ENCODE measurements at places on chromosomes 16 and 17. TPM values are rescaled to one million over a fixed set of nuclear protein-coding genes. Genes with fewer than 3 reads are reported as not detected.

GRCh38 chr16:85673529-85674417 is 15.0 kb downstream of the GINS2 start:
- DNase-seq, result no peak

DNA sequence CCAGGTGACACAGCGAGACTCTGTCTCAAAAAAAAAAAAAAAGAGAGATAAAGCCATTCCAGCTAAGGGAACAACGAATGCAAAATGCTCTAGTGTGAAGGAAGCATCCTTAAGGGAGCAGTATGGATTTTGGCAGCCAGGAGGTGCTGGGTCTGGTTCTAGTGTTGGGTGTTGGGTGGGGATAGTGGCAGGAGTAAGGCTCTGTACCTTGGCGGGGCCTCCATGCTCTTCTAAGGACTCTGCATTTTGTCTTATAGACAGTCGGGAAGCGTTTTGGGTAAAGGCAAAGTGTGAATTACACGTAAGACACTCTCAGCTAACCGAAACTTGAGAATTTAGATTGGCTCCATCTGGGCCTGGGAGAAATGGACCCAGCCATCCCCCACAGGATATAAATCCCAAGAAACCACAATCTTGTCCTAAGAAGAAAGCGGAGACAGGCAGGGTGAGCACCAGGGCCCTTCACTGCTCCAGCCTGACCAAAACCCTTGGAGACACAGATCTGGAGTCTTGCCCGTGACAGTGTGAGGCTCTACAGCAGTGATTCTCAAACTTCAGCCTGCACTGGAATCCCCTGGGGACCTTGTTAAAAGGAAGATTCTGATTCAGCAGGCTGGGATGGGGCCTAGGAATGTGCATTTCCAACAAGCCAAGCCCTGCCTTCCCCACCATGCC is 33.1 kb upstream of the PHB1 start:
- DNase-seq, result no peak

- no peak for DNase-seq
These were observed 394 bp upstream of the CPD start for GRCh38 chr17:30378241-30378824.

DNA sequence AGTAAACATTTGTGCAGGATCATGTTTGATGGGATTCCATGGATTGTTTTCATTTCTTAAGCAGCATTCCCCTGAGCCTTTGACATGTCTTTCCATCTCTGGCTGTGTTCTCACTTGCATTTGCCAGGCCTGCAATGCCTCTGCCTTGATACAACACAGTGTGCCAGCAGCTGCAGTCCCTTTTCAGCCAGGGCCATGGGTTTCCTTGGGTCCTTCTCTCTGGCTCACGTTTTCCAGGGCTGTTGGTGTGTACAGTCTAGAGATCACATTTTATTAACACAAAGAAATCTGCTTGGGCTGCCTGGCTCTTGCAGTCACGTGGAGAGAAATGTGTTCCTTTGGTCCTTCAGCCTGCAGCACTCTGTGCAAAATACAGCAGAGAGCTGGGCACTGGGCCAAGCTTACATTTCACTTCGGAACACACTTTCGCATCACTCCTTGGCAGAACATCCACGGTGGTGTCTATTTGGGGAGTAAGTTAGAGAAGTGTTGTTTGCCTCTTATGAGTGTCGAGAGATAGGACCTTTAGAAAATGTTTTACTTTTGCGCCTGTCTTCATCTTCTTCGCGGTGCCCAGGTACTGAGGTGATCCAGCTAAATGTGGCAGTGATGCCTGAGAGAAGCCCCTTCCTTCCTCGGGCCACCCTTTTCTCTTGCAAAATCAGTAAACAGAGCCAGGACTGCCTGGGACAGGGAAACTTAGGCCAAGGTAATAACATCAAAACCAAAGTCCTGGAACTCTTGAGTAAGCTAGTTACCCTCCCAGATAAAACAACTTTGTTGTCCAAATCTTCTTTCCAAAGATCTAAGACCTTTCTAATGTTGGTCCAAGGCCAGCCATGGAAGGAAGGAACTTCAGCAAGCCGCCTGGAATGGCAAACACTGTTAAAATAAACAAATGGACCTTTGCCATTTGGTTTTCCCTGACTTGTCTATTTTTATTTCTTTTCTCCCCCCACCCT is 20.9 kb downstream of the HLF start:
- peak; percentile 79 for DNase-seq

- no peak for DNase-seq
These were observed 4.6 kb downstream of the IGFBP4 start for GRCh38 chr17:40447806-40448205.

- DNase-seq, result no peak
These were observed 1.5 kb downstream of the CACNA1H start for GRCh38 chr16:1154291-1154886.

DNA sequence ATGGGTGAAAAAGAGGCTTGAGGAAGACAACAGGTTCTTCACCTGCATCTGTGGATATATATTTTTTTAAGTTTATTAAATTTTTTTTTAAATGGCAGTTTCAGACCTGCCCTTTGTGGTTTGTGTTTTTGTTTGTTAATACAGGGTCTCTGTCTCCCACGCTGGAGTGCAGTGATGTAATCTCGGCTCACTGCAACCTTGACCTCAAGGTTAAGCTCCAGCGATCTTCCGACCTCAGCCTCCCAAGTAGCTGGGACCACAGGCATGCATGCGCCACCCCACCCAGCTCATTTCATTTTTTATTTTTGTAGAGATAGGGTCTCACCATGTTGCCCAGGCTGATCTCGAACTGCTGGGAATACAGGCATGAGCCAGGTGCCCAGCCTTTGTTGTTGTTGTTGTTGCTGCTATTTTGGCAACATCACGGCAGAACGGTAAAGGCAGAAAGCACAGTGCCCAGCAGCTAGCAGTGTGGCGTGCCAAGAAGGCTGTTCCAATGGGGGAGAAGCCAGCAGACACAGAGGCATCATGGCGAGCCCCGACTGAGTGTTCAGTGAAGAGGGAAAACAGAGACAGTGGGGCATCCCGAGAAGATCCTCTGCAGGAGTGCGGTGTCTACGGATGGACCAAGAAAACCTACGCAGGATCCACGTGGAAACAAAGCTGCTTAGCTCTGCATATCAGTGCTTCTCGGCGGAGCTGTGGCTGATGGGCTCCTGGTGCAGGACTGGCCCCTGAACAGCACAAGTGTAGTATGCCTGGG is 19.6 kb downstream of the TMC6 start:
- DNase-seq, result no peak

GRCh38 chr17:43898446-43898845 is 8.9 kb downstream of the MPP2 start:
- DNase-seq, result no peak

DNA sequence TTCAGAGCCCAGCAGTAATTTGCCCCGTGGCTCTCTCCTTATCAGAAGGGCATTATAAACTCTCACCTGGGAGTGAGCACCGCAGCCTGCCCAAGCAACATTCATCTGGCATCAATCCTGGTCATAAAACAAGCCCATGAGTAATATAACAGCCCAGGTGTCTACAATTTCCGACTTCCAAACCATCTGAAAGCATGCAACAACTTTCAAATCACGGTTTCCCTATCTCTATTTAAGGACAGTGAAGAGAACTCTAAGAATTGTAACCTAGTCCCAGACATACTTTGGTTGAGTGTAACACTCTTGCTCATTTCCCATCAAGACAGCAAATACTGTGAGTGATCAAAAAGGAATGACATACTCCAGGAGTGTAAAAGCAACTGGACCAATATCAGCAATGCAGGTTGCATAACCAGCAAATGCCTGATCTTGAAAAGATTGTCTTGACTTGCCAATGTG is 487.4 kb upstream of the SOX9 start:
- no peak for DNase-seq

DNA sequence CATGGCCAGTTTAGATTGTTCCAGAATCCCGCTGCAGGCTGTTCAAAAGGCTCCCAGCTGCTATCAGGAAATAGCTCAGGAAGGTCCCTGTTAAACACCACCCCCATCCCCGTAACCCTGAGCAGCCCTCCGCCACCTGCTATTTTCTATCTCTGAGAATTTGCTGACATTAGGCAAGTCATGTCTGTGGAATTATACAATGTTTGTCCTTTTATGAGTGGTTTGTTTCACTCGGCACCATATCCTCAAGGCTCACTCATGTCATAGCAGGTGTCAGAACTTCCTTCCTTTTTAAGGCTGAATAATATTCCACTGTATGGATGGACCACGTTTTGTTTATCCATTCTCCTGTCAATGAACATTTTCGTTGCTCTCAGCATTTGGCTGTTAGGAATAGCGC is 164.3 kb upstream of the FOXF1 start:
- DNase-seq, result no peak

DNA sequence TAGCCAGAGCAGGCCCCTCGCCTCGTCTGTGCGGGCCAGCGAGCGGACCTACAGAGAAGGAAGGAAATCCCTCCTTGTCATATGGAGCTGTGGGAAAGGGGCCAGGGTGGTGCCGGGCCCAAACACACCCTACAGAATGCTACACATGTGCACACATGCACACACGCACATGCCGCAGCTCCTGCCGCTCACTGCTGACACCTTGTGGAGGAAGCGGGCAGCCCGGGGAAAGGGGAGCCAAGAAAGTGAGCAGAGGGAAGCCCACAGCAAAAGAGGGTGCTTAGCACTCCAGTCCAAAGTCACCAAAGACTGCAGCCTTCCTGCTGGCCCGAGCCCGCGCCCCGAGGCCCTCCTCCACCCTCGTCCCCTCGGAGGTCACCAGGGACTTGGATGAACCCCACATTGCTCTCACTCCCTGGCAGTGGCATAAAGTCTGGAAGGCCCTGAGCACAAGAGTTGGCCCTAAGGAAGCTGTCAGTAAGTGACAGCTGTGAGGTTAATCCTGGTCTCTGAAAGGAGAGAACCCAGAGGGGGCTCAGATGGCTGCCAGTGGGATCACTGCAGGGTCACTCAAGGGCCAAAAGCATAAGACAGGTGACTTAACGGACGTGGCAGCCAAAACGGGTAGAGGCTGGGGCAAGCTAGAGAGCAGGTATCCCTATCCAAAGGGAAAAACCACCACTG is 68.2 kb downstream of the MYO18A start:
- peak; percentile 65 for DNase-seq

- no peak for DNase-seq
These were observed 6.6 kb upstream of the ATP6V0C start for GRCh38 chr16:2507052-2507659.

- DNase-seq, result no peak
These were observed 108.3 kb upstream of the FAM20A start for GRCh38 chr17:68709461-68709860.

- no peak for DNase-seq
These were observed 16.5 kb downstream of the SCNN1B start for GRCh38 chr16:23318639-23319038.

DNA sequence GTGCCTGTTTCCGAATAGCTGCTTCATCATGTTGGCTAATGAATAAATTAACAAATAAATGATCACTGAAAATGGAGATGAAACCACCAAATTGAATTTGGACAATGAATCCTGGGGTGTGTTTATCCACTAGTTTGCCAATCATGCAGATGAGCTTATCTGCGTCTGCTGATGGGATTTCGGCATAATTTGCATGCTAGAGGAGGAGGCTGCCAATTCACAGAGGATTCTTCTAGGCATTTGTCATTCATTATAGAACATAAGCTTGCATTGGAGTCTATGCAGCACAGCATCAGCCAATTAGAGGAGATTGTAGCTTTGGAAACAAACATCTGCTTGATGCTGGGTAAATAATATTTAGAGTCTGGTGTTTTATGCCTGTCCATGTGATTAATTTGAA is 123.1 kb downstream of the NPIPB5 start:
- DNase-seq, result no peak

GRCh38 chr17:28700278-28700677 is 11.4 kb downstream of the PROCA1 start:
- no peak for DNase-seq

- no peak for DNase-seq
These were observed 56.9 kb upstream of the BRD7 start for GRCh38 chr16:50425648-50426047.

- DNase-seq, result no peak
These were observed 452.6 kb upstream of the CDH11 start for GRCh38 chr16:65574326-65574966.

DNA sequence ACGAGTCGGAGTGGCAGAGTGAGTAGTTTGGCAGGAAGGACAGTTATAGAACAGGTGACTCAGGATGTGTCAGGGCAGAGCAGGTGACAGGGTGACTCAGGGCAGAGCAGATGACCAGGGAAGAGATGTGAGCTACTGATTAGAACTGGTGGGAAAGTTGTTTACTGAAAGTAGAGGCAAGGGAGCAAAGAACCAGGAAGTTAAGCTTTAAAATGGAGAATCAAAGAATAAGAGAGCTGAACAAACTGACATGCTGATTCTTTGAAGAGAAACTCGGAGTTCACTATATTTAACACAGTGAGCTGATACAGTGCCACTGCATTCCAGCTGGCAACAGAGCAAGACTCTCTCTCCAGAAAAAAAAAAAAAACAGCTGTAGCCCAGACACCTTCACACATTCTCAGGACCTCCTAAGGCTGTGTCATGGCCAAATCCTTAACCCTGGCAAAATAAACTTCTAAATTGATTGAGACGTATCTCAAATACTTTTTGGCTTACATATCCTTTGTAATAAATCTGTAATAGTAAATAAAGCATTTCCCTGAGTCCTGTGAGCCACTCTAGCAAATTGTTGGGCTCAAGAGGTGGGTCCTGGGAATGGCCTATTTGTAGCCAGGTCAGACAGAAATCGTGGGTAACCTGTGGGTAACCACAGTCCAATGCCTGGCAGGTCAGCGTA is 12.3 kb upstream of the UBE2I start:
- DNase-seq, result no peak

- DNase-seq, result no peak
These were observed 12.7 kb upstream of the FOXF1 start for GRCh38 chr16:86497551-86498021.

DNA sequence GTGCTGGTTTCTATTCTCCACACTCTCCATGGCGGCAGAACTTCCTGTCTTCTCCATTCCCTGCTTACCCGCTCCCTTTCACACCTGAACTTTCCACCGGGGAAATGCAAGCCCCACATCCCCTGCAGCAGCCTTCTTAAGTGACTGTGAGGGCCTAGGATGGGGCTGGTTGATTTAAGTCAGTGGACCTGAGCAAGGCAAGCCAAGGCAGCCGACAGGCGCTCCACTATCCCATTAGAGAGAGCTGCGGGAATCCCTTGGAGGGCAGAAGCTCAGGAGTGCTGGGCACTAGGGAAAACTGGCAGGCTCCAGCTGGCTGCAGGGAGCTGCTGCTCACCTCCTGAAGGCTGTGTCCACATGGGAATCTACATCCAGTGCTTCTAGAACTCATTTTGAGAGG is 36.1 kb upstream of the SLC25A19 start:
- DNase-seq, result no peak

Gene FA2H
- total RNA-seq, result not detected

Gene MPV17L
- total RNA-seq, result 5.8 TPM

Gene SBK1
- total RNA-seq, result 0.12 TPM

Gene EPN3
- total RNA-seq, result not detected

Gene WFDC1
- total RNA-seq, result 1.4 TPM

Gene TNFRSF13B
- total RNA-seq, result not detected

Gene ARHGAP23
- 70.9 TPM for total RNA-seq

Gene FBXW10
- total RNA-seq, result not detected

Gene TEX19
- not detected for total RNA-seq

Gene KRTAP3-3
- not detected for total RNA-seq

Gene CSH1
- not detected for total RNA-seq

Gene RNFT1
- 24.7 TPM for total RNA-seq

Gene PALB2
- 13.8 TPM for total RNA-seq

Gene KATNIP
- total RNA-seq, result 19.5 TPM

All from omental fat pad (tissue), 4 donors.